ENCODE measurements at places on chromosomes 6 and 20.
A peak's percentile ranks its signal among the peaks of the same experiment; 100 is the strongest.

- no peak for DNase-seq
Measured at GRCh38 chr6:128508588-128509296, 11.7 kb downstream of the PTPRK start.

DNA sequence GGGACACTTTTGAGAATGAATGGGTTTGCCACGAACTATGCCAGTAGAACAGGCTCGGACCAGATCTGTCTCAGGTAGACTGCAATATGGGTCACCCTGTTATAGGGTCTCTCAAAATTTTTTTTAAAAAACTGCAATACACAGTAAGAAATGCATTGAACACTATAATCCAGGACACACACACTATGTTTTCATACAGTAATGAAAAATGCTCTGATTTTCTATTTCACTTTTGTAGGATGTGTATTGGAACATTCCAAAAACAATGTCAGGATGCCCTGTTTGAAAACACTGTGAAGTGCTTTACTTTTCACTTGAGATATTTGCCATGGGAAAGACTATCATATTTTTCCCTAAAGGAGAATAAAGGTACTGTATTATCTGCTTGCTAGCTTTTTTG is 25.1 kb downstream of the PARD6B start:
- no peak for DNase-seq

GRCh38 chr6:131642987-131643611 is 6.0 kb downstream of the ENPP3 start:
- no peak for DNase-seq

- no peak for DNase-seq
Measured at GRCh38 chr6:6893701-6894100, 214.1 kb upstream of the RREB1 start.

DNA sequence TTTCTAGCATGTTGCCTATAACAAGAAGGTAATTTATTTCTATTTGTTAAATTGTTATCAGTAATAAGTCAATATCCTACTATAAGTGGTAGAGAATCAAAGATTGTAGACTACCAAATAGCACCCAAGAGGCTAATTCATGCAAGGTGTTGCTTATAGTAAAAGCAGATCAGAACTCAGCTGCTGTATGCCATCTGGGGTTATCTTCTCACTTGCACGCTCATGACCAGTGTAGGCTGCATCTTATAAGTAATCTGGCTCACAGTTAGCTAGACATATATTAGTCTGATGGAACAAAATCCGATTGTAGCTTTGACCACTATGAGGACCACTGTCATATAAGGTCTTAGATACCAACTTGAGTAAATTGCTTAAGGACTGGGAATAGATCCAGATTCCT is 17.0 kb downstream of the TOP1 start:
- no peak for DNase-seq

GRCh38 chr20:57465943-57466342 is 59.0 kb downstream of the CTCFL start:
- no peak for DNase-seq

- DNase-seq = no peak
Measured at GRCh38 chr6:55964136-55964535, 88.7 kb upstream of the BMP5 start.

DNA sequence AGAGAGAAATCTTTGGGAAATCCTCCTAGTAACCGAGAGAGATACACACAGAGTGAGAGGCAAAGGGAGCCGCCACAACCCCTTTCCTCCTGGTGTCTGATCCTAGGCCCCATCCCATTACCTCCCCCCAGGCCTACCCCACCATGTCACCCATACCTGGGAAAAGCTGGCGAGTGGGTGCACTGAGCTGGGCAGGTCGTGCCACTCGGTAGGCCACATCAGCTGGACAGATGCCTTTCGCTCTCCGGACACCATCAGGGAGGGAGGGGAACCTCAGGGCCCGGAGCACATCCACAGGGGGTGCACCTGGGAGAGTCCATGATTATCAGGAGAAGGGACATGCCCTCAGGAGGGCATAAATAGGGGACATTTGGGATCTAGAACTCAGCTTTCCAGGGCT is 3.1 kb downstream of the COL11A2 start:
- DNase-seq = no peak

GRCh38 chr6:39402239-39402751 is 79.8 kb upstream of the KCNK16 start:
- no peak for DNase-seq

DNA sequence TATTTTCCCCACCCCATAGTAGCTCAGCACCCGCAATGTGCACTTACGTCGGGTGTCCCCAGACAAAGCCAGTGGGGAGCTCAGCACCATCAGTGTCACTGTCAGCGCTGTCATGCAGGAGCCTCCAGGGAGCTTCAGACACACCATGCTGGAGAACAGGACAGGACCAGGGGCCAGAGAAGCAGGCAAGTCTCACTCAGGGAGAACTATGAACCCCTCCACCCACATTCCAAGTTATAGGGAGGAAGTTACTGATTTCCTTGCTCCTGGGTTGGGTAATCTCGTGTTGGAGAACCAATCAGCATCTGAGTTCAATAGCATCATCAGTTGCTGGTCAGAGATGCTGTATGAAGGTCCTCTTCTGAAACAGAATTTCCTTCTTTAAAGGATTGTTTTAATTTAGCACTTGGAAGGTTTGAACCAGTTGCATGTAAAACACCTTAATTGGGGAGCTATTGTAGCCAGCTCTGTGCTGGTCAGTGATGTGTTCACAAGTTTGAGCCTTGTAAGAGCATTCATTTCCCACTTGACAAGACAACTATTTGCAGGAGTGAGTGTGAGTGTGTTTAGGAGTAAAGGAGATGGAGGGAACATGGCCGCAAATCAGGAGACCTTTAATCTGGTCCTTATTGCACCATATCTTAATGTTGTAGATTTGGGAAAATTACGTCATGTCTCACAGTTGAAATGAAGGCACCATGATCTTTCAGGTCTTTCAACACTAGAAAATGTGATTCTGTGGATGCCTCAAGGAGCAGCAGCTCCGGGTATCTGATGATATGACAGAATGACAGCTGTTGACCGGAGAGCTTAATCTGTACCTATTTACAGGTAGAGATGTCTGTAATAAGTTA is at the start of gene HLA-DRB1:
Gene HLA-DRB1, minus strand, starts transcription at position 253 of the 854 bp plus-strand sequence. Its CDS starts 106 bp downstream, at position 147.
- no peak for DNase-seq

DNA sequence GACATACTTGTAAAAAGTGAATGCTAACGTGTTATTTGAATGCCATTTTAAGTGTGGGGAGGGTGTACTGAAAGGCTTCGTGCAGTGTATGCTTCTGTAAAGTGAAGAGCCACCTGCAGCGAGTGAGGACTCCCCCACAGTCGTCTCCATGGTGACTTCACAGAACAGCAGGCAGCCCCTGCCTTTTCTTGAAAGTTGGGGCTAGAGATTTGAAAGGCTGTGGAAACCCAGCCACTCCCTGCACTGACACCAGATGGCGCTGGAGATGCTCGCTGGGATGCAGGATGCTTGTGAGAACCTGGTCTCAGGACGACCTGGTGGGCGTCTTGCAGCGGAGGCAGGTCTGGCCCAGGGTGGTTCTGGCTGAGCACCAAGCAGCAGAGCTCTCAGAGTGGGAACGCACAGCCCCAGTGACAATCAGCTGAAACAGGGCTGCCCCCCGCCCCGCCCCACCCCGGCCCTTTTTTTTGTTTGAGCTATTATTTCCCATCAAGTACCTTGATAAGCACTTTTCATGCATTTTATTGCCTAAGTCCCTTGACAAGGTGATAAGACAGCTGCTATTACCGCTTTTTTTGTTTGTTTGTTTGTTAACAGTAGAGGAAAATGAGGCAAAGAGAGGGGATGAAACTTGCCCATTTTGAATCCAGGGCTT is 150.3 kb downstream of the SYCP2 start:
- DNase-seq = peak; percentile 76

- peak; percentile 17 for DNase-seq
Measured at GRCh38 chr6:6856538-6857523, 250.9 kb upstream of the RREB1 start.

DNA sequence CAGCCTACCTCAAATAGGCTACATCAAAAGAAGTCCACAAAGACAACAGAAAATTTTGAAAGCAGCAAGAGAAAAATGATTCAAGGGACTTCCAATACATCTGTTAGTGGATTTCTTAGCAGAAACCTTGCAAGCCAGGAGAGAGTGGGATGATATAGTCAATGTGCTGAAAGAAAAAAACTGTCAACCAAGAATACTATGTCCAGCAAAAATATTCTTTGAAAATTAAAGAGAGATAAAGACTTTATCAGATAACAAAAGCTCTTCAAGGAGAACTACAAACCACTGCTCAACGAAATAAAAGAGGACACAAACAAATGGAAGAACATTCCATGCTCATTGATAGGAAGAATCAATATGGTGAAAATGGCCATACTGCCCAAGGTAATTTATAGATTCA is 34.0 kb downstream of the MCHR2 start:
- no peak for DNase-seq

- no peak for DNase-seq
Measured at GRCh38 chr6:167746975-167747374, 79.7 kb upstream of the AFDN start.

GRCh38 chr6:158807515-158808441 is 11.4 kb downstream of the EZR start:
- DNase-seq = no peak

GRCh38 chr20:20426655-20426907 is 58.7 kb downstream of the INSM1 start:
- no peak for DNase-seq

DNA sequence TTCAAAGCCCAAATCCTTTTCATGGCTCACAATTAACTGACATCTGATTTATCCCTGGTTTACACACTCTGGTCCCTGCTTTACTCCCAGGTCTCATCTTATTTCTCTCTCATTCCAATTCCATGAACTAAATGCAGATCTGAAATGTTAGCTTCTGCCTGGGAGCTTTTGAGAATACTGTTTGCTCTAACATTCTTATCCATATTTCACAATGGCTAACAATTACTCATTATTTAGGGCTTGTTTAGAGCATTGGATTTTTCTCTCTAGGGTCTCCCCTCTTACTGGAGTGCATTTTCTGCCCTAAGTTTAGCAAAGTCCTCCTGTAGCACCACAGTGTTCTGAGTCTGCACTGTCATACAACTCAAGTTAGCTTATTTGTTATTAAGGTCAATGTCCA is 121.5 kb upstream of the HCRTR2 start:
- DNase-seq = no peak

DNA sequence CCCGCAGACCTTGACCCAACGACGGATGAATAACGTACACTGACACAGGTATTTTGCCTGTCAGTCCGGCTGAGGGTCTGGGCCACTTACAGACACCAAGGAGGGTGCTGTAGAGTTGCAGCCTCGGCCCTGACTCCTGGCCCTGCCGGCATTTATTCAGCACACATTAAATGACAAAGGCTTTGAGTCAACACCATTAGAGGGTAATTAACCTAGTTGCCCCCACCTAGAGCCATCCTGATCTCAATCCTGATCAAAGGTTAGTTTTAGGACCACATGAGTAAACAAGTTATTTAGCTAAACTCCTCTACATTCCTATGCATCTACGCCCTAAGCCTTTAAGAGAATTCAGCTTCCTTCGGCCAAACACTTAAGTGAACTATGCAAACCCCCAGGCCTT is 11.9 kb upstream of the PM20D2 start:
- DNase-seq = no peak

GRCh38 chr20:61161726-61162390 is 90.2 kb upstream of the CDH4 start:
- no peak for DNase-seq

DNA sequence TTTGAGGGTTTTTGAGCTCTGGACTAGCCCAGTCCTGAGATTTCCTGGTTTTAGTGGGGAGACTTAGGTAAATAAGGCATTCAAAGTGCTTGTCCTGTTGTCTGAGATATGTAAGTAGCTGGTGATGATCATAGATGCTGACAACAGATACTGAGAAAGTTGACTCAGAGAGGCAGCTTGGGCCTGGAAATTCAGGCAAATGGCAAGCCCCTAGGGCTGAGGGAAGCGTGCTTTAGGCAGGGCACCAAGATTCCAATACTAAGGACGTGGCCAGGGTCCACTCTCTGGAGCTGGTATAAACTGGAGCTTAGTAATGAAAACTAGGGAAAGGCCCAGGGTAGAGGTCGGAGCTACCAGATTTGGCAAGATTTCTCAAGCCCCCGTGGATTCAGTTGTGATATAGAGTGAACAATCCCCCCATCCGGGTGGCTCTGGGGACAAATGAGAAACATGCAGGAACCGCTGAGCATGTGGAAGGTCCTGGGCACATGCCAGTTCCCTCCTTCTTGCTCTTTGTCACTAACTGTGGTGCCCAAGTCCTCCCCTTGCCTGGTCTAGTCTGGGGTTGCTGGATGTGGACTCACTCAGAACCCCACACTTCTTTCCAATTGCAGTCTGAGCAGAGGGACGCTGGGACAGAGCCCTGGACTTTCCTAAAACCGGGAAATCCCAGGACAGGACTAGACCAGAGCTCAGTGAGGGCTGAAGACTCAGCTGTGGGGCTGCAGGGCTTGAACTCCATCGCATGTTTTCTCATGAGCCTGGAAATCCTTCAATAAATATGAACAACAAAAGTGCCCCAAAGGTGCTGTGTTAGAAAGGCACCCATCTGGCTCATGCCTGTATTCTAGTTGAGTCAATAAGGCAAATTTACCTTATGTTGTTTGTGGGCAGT is 10.3 kb downstream of the SLC22A3 start:
- DNase-seq = no peak

GRCh38 chr6:169234634-169235033 is 19.0 kb downstream of the THBS2 start:
- no peak for DNase-seq

GRCh38 chr6:151001387-151002056 is 136.0 kb downstream of the MTHFD1L start:
- DNase-seq = no peak

GRCh38 chr20:64047968-64048401 is 1.5 kb downstream of the SOX18 start:
- peak; percentile 56 for DNase-seq

GRCh38 chr6:106339334-106340029 is 13.9 kb upstream of the ATG5 start:
- peak; percentile 59 for DNase-seq

DNA sequence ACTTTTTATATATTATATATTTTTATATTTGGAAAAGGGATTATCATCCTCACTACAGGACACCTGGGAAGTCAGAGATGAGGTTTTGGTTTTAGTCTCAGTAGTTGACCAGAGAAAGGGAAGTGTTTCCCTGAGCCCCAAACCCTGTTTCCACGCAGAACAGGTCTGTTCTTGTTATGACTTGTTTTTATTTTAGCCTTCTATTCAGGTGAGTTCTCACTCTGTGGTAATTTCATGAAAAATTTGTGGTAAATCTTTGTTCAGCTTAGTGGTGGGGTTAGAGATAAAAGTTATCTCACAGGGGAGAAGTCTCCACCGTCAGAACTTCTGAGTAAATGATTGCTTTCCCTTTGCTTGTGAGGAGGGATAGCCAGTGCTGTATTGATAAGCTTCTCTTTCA is 224.9 kb downstream of the FARS2 start:
- DNase-seq = no peak

DNA sequence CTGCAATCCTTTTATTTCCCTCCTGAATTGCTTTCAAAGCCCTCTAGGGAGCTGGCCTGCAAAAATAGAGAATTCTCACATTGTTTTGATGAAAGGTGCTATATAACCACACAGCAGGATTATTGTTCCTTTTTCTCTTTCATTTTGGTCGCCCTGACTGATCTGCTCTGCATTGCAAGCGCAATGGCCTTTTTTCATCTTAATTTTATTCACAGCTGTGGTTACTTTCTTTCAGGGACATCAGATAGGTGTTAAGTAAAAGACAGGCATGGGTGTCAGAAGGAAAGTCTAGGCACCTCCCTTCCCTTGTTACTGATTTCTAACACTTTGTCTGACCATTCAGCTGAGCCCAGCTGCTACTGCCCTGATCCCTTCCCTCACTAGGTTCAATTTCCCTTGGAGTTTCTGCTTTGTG is 850.5 kb upstream of the MAP3K7 start:
- no peak for DNase-seq

All from nephron progenitor cell (in vitro differentiated cells).